Activated naive CD8-positive, alpha-beta T cell treated with anti-CD3 and anti-CD28 coated beads for 36 hours (primary cell): ENCODE measurements at places on chromosomes 6 and 20. TPM values are rescaled to one million over a fixed set of nuclear protein-coding genes. Genes with fewer than 3 reads are reported as not detected.

DNA sequence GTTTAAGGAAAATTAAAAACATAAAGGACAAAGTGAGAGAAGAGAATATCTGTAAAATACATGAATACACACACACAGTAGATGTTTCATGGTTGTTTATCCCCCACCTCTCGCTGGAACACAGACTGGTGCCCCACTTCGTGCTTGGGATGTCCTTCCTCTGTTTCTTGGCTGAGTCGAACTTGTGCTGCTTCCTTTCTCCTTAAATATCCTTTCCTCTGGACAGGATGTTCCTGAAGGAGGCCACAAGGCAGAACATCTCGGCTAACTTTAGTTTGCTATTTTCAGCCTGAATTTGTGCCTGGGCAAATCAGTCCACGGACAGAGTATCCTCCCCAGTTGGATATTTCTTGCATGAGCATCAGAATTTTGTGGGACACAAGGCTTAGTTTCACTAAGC lies 54.7 kb upstream of the ZMYND8 start:
- no peak overlapping the region for H3K27ac ChIP-seq
- H3K4me1 ChIP-seq = peaks cover 26% of the 10 kb centered on the region
- DNase-seq = no peak
- no peak overlapping the region for H3K4me3 ChIP-seq
- H3K27me3 ChIP-seq = no peaks in the 10 kb centered on the region

The CD164 gene
- total RNA-seq = 180 TPM

DNA sequence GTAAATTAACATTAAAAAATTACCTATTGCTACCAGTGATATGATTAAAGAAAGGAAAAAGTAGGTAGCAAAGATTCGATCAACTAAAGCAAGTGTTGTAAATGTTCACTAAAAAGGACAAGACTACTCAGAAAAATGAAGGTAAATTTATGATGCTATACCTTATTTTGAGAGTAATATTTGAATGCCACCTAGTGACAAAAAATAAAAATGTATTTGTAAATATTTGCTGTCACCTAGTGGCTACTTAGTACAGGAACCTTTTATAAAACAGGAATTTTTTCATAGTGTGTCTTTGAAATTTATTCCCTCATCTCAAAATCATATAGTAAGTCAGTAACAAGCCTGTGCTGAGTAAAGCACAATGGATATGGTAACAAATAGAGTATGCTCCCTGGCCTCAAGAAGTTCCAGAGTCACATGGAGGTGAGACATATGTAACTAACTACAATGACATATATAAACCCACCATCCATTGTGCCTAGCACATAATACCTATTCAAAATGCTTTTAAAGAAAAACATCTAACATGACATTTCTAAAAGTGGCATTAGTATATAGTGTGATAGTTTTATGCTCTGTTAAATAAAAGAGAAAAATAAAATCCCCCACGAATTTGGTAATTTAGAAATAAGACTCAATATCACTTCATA lies 193.1 kb upstream of the SIM1 start:
- DNase-seq = no peak
- H3K4me1 ChIP-seq = no peaks in the 10 kb centered on the region
- peaks cover 10% of the 10 kb centered on the region for H3K36me3 ChIP-seq
- H3K27ac ChIP-seq = no peak overlapping the region
- no peaks in the 10 kb centered on the region for H3K27me3 ChIP-seq
- no peak overlapping the region for H3K4me3 ChIP-seq

The ZNF334 gene
- 5.1 TPM for total RNA-seq

DNA sequence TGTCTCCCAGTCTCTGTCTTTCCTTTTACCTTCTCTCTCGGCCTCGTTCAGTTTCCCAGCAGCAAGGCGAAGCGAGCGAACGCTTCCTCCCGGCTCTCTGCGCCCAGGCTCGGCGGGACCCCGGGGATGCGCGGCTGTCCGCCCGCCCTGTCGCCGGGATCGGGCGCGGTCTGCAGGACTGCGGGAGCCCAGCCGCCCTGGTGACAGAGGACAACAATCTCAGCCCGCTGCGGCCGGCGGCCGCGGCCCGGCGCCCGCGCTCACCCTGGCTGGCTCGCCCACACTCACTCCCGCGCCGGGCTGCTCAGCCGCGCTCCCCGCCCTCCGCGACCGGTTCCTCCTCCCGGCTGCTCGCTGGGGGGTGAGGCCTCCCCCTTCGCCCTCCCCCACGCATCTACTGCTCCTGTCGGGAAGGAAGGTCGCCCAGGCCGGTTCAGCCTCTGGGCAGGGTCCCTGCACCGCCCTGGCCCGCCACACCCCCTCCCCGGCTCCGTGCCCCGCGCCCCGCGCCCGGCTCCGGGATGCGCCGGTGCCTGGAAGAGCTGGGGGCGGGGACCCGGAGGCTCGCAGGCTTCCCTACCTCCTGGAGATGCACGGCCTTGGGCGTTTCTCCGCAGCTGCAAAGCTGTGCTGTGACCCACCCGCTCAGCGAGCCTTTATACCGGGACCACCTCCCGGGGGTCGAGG lies 410 bp downstream of the SYNE1 start:
- DNase-seq = peak; percentile 7
- no peak overlapping the region for H3K27ac ChIP-seq
- H3K27me3 ChIP-seq = peaks cover 46% of the 10 kb centered on the region
- H3K4me1 ChIP-seq = peaks cover 9% of the 10 kb centered on the region
- H3K36me3 ChIP-seq = no peaks in the 10 kb centered on the region

- DNase-seq = no peak
- H3K27me3 ChIP-seq = peaks cover 35% of the 10 kb centered on the region
- no peak overlapping the region for H3K4me3 ChIP-seq
- peaks cover 13% of the 10 kb centered on the region for H3K4me1 ChIP-seq
- peaks cover 11% of the 10 kb centered on the region for H3K36me3 ChIP-seq
These were observed 1.5 kb upstream of the SLC26A8 start for GRCh38 chr6:36025932-36026327.

GRCh38 chr6:127092466-127092865 lies 26.0 kb upstream of the RSPO3 start:
- no peak overlapping the region for H3K27ac ChIP-seq
- no peaks in the 10 kb centered on the region for H3K4me1 ChIP-seq
- no peaks in the 10 kb centered on the region for H3K27me3 ChIP-seq
- no peak overlapping the region for H3K4me3 ChIP-seq

GRCh38 chr20:62800314-62801259 lies 4.0 kb upstream of the OGFR start:
- DNase-seq = no peak
- peaks cover 15% of the 10 kb centered on the region for H3K36me3 ChIP-seq
- peaks cover 18% of the 10 kb centered on the region for H3K4me1 ChIP-seq
- H3K27me3 ChIP-seq = no peaks in the 10 kb centered on the region
- H3K27ac ChIP-seq = no peak overlapping the region
- no peak overlapping the region for H3K4me3 ChIP-seq

DNA sequence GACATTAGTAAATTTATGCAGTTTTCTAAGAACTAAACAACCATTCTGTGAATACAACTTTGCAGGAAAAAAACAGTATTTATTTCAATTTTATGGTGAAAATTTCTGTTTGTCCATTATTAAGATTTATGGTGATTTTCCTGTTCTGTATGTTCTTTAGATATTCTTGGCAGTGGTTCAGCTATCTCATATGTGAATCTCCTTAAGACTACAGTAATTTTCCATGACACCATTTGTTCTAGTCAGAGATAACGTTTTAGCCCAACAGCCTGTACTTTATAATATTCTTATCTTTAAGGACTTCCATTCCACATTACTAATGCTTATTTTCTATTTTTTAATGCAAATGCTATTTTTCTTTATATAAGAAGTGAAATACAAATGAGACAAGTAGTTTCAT lies 504.0 kb downstream of the RFPL4B start:
- no peak overlapping the region for H3K4me3 ChIP-seq
- H3K27ac ChIP-seq = no peak overlapping the region
- no peaks in the 10 kb centered on the region for H3K36me3 ChIP-seq
- no peaks in the 10 kb centered on the region for H3K27me3 ChIP-seq
- H3K4me1 ChIP-seq = no peaks in the 10 kb centered on the region

- no peak for DNase-seq
- peaks cover 22% of the 10 kb centered on the region for H3K36me3 ChIP-seq
- H3K4me1 ChIP-seq = peaks cover 84% of the 10 kb centered on the region
- H3K27me3 ChIP-seq = no peaks in the 10 kb centered on the region
- peak overlapping the region; percentile 90 for H3K27ac ChIP-seq
These were observed 59.2 kb upstream of the SNX9 start for GRCh38 chr6:157763904-157764177.

- peaks cover 25% of the 10 kb centered on the region for H3K4me1 ChIP-seq
- peak overlapping the region; percentile 50 for H3K27ac ChIP-seq
- peak overlapping the region; percentile 52 for H3K4me3 ChIP-seq
- no peaks in the 10 kb centered on the region for H3K36me3 ChIP-seq
These were observed 85.4 kb upstream of the PRSS16 start for GRCh38 chr6:27161946-27162603.

The THBS2 gene
- not detected for total RNA-seq

DNA sequence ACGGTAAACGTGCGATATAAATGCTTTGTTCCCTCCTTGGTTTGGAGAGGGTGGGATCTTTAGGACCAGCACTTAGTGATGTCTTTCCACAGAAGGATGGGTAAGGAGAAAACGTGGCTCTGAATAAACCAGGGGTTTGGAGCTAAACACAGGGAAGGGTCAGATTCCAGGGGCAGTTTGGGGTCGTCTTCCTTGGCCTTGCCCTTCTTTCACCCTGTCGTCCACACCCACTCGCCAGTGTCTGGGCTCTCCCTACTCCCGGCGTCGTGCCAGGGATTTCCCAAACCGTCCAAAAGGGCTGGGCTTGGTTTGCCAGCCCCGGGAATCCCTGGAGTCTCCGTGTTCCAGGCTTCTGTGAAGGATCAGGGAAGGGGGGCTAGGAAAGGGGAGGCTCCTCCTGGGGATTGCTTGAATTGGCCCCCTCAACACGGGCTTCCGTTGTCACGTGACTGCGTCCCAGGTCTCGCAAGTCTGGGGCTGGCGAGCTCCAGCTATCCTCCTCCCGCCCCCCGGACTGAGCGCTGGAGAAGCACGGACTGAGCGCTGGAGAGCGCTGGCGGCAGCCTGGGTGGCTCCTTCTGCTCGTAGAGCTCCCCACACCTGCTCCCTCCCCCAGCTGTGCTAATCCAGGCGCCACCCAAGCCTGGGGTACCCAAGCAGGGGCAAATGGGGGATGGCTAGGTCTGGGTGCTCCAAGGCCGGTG lies 9.4 kb upstream of the ARMC12 start:
- H3K27ac ChIP-seq = peak overlapping the region; percentile 74
- H3K4me3 ChIP-seq = peak overlapping the region; percentile 61
- H3K27me3 ChIP-seq = no peaks in the 10 kb centered on the region
- no peak for DNase-seq
- no peaks in the 10 kb centered on the region for H3K36me3 ChIP-seq
- H3K4me1 ChIP-seq = peaks cover 73% of the 10 kb centered on the region

- DNase-seq = no peak
- H3K27me3 ChIP-seq = no peaks in the 10 kb centered on the region
- no peaks in the 10 kb centered on the region for H3K36me3 ChIP-seq
- H3K4me3 ChIP-seq = peak overlapping the region; percentile 59
- H3K4me1 ChIP-seq = peaks cover 44% of the 10 kb centered on the region
These were observed 847 bp upstream of the NCR2 start for GRCh38 chr6:41334482-41335040.

DNA sequence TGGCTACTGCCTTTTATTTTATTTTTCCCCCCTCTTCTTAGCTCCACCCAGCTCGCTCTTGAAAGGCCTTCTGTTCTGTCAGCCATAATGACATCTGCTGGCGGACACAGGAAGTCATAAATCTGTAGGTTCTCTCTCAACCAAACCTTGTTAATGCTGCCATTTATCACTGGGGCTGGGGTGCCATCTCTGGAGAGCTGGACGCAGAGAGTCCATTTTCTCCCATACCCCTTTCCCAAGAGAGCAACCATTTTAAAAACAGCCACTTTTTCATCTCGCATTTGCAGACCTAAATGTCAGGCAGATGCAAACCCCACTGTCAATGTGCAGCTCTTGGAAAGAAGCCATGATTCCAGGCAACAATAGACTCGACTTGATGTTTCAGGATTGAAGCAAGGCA lies 13.0 kb upstream of the TSHZ2 start:
- no peak for DNase-seq
- H3K27ac ChIP-seq = no peak overlapping the region
- H3K4me1 ChIP-seq = peaks cover 4% of the 10 kb centered on the region

DNA sequence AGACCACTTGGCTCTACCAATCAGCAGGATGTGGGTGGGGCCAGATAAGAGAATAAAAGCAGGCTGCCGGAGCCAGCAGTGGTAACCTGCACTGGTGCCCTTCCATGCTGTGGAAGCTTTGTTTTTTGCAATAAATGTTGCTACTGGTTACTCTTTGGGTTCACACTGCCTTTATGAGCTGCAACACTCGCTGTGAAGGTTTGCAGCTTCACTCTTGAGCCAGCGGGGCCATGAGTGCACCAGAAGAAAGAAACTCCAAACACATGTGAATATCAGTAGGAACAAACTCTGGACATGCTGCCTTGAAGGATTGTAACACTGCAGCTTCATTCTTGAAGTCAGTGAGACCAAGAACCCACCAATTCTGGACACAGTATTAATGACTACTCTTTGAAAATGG lies 89.9 kb upstream of the MBOAT1 start:
- DNase-seq = no peak
- H3K27ac ChIP-seq = no peak overlapping the region
- no peaks in the 10 kb centered on the region for H3K4me1 ChIP-seq

- H3K4me3 ChIP-seq = no peak overlapping the region
- H3K36me3 ChIP-seq = peaks cover 18% of the 10 kb centered on the region
- no peak for DNase-seq
These were observed 4.8 kb downstream of the EPB41L2 start for GRCh38 chr6:131058236-131058635.

The RBBP8NL gene
- total RNA-seq = not detected

The GPX5 gene
- total RNA-seq = not detected

The BTNL2 gene
- not detected for total RNA-seq

DNA sequence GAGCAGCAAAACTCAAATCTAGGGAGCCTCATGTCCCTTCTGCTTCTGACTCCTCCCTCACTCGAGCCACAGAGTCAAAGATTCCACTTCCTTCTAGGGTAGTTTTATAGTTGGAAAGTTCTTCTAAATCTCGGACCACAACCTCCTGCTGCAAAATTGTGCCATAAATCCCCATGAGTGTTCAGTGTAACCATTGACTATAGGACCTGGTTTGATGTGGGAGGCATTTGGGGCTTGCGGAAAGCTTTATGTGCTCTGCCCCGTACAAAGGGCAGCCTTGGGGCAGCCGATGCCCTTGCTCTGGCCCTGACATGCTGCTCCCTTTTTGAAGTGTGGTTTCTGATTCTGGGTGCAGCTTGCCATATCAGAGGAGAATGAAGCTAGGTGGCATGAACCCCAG lies 43.6 kb upstream of the IER3 start:
- H3K36me3 ChIP-seq = peaks cover 22% of the 10 kb centered on the region
- peak overlapping the region; percentile 95 for H3K27ac ChIP-seq
- no peaks in the 10 kb centered on the region for H3K27me3 ChIP-seq
- H3K4me3 ChIP-seq = peak overlapping the region; percentile 53
- peaks cover 66% of the 10 kb centered on the region for H3K4me1 ChIP-seq
- peak; percentile 66 for DNase-seq
